ENCODE measurements at places on chromosomes 16 and 17. TPM values are rescaled to one million over a fixed set of nuclear protein-coding genes. Genes with fewer than 3 reads are reported as not detected.

The PRKCB gene
- polyA plus RNA-seq = 0.23 TPM

The TBC1D28 gene
- polyA plus RNA-seq = not detected

The TP53TG3B gene
- 0.92 TPM for polyA plus RNA-seq

The SRSF1 gene
- 291 TPM for polyA plus RNA-seq

The CORO1A gene
- 13.5 TPM for polyA plus RNA-seq

The MSLN gene
- 0.19 TPM for polyA plus RNA-seq

Data from SK-N-SH (cell line).